ENCODE measurements at places on chromosomes 2 and 18.
A peak's percentile ranks its signal among the peaks of the same experiment; 100 is the strongest.

GRCh38 chr18:45843019-45843418, 17.5 kb downstream of the SIGLEC15 start:
- DNase-seq: no peak

DNA sequence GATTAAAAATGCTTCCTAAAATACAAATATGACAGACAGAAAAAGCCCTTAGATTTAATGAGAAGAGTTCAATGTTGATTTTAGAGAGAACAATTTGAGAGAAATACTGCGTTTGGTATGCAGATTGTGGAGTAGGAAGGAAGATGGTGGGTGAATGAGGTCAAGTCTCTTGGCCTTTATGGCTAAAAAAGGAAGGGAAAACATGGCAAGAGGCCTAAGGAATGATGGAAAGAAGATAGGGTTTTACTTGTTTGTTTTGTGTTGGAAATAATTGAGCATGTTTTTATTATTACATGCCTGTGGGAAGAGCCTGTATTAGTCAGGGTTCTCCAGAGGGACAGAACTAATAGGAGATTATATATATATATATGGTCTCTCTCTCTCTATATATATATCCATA, 318.1 kb downstream of the TRIB2 start:
- DNase-seq: no peak

- no peak for DNase-seq
Measured at GRCh38 chr2:233117351-233117750, 57.2 kb downstream of the INPP5D start.

GRCh38 chr2:159208438-159208837, 78.1 kb downstream of the WDSUB1 start:
- no peak for DNase-seq

GRCh38 chr18:4284528-4284927, 170.6 kb downstream of the DLGAP1 start:
- DNase-seq: no peak

DNA sequence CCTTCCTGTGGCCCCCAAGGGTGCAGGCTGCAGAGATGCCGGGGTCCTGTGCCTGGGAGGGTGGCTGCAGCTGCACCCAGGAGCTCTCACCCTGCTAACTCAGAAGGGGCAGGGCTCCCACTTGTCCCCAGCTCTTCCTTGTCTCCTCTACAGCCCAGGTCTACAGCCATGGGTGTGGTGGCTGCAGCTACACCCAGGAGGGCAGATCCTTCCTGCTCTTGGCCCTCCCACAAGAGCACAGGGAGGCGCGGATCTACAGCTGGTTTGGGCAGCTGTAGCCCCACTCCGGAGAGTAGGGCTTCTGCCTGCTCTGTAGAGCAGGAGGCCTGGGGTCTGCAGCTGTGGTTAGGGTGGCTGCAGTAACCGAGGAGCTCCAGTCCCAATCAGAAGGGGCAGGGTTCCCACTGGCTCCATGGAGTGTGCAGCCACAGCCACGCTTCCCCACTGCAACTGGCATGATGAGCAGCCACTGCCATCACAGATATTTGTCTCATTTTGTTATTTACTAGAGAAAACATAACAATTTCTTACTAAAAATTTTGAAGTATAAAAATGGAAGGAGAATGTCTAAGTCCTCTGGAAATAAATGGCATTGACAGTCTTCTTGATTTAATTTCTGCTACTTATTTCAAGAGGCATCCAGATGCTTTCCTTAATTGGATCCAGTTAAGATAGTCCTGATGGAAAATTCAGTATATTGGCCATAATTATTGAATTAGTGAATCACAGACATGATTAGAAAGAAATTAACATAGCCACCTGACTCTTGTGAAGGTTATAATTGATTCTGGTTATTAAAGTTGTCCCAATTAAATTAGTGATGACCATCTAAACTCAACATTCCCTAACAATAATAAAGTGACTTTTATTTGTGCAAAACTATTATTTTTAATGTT, 233.6 kb downstream of the KCNE4 start:
- DNase-seq: no peak

- no peak for DNase-seq
Measured at GRCh38 chr2:10541775-10542432, 93.8 kb upstream of the ODC1 start.

DNA sequence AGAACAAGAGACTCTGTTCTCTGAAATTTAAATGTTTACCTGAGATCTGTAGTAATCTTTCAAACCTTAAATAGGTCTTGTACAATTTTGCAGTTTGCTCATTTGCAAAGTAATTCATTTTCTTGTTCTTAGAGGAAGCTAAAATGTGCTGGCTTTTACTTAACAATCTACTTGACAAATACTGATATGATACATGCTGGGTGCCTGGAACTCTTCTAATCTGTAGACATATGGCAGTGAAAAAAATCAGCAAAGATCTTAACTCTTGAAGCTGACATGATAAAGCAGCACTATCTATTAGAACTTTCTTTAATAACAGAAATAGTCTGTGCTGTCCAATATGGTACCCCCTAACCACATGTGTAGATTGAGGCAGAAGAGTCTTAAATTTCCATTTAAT, 1352.8 kb upstream of the SLC39A10 start:
- DNase-seq: no peak

GRCh38 chr2:64952511-64953482, 36.4 kb upstream of the SLC1A4 start:
- no peak for DNase-seq

DNA sequence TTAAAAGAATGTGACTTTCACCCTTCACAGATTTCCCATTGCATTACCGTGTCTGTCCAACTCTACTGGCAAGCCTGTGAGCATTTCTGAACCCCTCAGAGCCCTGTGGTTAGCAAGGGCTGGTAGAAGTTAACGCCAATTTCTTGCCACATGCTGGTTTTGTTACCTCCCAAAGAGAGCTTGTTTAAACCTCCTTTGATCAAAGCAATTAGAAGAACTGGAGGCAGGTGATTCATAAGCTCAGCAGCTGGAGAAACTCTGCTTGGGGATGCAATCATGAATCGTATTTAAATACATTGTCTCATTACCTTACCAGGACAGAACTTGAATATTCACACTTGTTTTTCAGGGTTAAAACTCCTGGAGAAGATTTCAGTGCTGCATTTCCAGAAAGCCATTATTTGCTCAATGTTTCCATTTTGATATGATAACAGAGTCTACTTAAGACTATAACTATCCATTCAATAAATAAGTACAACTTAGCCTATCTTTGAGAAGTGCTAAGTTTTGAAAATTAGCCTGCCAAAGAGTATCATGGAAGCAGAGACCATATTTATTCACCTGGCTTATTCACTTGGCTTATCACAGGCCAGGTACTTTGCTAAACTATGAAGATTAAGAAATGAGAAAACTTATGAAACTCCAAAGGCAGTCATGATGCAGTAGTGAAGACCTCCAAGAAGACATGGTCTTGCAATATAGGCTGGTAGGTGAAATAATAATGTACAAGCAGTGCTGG, 292.8 kb downstream of the INSIG2 start:
- DNase-seq: no peak

DNA sequence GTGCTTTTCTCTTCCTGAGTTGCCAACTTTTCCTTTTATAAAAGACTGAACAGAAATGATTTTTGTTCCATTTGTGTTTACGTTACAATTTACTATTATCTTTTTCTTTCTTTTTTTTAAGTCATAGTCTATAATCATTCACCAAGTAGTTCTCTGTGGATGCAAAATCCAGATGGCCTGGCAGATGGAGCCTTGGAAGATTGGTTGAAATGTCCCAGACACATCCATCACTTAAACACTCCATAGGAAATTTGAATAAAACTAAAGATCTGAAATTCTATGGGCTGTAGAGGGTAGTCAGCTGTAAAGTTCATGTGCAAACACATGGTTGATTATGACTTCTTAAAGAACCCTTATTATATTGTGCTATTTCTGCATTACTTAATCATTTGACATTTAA, 164.8 kb upstream of the DOCK10 start:
- DNase-seq: peak; percentile 28

GRCh38 chr18:34543356-34543755, 166.7 kb upstream of the DTNA start:
- no peak for DNase-seq

DNA sequence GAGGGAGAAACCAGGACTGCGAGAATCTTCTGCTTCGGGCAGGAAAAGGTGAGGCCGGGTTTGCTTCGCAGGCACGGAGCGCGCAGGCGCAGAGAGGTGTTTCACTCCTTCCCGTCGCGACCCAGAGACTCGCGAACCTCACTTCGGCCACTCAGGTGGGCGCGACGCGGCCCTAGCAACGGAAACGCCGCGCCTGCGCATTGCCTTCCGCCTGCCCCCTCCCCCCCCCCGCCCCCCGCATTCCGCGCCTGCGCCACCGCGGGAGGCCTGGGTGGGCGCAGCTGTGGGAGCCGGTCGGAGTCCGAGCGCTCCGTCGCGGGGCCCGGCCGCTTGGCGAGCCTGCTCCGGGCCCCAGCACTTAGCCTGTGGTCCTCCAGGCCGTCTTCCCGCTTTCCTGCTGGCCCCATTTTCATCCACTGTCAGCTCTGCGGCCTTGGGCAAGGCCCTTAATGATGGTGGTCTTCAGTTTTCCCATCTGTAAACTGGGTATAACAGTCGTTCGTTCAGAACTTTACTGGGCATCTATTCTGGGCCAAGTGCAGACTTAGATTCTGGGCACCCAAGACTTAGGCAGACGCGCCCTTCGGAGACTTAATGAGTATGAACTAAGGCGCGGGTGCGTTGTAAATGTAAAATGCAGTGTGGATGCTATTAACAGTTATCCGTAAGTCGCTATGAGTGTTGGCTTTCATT, 62.1 kb upstream of the ACKR3 start:
- no peak for DNase-seq

GRCh38 chr18:79772108-79772864, 25.5 kb upstream of the KCNG2 start:
- DNase-seq: no peak

GRCh38 chr2:73281244-73281643, 3.0 kb downstream of the FBXO41 start:
- DNase-seq: no peak

- DNase-seq: no peak
Measured at GRCh38 chr2:226788064-226788463, 11.6 kb downstream of the IRS1 start.

DNA sequence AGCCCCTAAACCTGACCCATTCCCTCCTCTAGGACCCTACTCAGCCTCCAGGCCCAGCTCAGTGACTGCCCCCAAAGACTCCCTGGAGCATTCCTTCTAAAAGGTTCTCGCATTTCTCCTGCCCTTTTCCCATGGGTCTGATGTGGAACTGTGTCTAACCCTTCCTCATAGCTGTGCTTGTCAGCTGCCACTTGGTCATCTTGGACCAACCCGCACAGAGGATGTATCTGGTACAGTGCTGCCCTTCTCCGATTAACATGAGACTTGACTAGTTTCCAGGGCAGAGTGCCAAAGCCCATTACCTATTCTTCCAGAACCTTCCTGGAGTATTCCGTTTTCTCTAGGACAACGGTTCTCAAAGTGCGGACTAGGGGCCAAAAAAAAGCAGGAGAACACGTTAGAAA, 518 bp upstream of the NFU1 start:
- no peak for DNase-seq

- no peak for DNase-seq
Measured at GRCh38 chr2:32718752-32719151, 90.9 kb downstream of the TTC27 start.

GRCh38 chr2:126769118-126769517, 113.2 kb downstream of the GYPC start:
- DNase-seq: no peak

DNA sequence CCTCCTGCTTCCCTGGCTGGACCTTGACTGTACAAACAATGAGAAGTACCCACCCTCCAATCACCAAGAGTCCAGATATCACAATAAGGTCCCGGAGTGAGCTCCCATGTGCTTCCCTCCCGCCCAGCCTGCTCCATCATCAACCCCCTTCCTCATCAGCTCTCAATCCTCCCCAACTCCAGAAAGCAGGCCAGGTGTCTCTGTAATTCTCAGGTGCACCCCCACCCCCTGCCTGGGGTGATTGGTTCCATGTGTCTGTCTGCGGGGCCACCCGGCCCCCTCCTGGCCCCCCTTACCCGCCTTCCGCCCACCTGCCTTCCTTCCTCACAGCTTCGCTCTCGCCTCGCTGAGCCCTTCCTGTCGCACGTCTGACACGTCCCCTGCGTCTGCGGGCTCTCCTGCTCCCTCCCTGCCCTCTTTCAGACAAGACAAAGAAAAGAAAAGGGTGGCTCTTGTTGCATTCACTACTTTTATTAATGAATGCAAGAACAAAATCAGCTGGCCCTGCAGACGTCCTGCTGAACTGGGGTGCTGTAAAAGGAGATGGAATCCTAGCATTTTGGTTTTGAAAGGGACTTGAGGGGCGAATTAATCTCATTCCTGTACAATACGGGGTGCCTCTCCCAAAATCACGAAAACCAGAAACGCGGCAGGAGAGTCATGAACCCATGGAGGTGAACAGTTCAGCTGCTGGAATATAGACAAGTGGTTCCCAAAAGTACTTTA, 26.5 kb upstream of the IGFBP2 start:
- DNase-seq: peak; percentile 85

GRCh38 chr2:24400207-24400907, 40.0 kb upstream of the ITSN2 start:
- no peak for DNase-seq

- no peak for DNase-seq
Measured at GRCh38 chr2:128638341-128639119, 319.9 kb upstream of the HS6ST1 start.

GRCh38 chr2:212940816-212941215, 210.6 kb downstream of the IKZF2 start:
- peak; percentile 74 for DNase-seq

DNA sequence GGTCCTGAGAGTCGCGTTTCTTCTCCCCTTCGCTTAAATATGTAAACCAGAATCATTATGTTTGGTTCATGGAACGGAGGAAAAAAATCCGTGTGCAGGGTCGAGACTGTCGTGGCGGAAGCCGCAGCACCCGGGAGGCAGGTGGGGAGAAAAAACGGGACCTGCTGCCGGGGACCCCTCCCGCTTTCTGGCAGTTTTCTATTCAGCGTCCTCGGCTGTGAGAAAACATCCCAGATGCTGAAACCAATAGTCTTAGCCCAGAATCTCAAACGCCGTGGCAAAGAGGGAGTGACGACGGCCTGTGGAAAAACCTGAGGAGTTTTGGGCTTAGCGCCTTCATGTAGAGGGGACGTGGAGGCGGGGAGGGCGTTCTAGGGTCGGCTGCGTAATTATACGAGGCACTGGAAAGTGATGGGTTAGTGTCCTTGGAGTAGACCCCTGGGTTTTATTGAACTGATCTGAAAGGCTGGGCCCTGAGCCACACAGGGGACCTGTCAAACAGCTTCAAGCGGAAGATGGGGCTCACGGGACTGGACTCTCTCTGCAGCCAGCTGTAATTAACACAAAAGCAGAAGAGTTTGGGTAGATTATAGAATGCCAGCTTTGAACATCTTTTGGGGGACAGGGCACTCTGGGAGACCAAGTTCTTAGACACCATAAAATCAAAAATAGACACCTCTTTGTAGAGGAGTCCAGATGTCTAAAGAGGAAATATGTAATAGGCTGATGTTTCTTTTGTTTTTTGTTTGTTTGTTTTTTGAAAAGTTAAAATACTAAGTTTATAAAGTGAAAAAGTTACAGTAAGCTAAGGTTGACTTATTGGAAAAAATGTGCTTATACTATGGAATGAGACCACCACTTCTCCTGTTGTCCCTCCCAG, 834 bp upstream of the BUB1 start:
- no peak for DNase-seq

Measured in SHP77 treated with DMSO at 0.1 percent for 48 hours (cell line).